Retina (tissue), 1 donor: ENCODE measurements at places on chromosomes 4 and X.

GRCh38 chrX:112473654-112474053 is 206.1 kb downstream of the LHFPL1 start:
- DNase-seq, result no peak

- DNase-seq, result no peak
These were observed 79.9 kb downstream of the AASDH start for GRCh38 chr4:56307423-56307822.

DNA sequence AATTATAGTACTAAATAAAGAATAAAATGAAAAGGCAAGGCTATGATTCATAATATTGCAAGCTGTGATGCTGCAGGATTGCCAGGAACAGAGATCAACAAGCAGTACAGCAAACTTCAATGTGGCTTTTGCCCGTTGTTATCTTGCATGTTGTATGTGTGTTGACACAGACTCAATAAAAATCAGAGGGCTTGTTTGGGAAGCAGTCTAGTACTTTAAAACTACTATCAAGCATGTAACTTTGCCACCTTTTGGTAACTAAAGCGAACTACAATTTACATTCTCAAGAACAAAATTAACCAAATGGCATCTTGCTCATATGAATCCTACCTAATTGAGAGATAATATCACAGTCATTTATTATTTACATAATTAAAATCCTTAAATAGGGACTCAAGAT is 79.8 kb upstream of the GPM6A start:
- DNase-seq, result no peak

DNA sequence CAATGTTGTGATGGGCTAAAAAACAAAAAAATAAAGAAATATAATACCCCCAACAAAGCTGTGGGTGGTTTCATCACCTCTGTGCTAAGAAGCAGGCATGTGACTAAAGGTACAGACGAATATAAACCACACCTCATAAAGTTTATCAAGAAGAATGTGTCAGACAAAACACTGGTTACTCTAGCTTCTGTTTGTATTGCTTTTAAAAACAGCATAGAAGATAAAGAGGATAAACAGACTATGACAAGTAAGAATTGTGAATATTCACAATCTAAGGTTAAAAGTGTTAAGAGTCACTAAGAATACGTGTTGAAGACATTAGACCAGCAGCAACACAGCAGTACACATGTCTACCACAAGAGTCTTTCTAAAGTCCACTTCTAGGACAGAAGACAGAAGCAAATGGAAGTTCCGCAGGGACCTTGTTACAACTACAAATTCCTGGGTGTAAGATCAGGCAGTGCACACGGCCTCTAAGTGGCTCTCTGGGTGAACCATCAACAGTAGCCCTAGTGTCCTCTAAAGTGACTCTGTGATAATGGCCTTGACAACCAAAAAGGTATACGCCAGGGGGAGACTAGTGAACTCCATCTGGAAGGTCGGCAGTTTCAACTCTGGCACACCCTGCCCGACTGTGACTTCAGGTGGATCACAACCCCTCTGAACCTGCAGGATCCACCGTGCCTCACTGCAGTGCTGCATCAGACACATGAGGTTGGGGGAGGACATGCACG is 8.3 kb upstream of the FGFBP2 start:
- DNase-seq, result no peak
